Activated CD4-positive, alpha-beta T cell treated with anti-CD3 and anti-CD28 coated beads for 36 hours (primary cell): ENCODE measurements at places on chromosomes 12 and 14.

DNA sequence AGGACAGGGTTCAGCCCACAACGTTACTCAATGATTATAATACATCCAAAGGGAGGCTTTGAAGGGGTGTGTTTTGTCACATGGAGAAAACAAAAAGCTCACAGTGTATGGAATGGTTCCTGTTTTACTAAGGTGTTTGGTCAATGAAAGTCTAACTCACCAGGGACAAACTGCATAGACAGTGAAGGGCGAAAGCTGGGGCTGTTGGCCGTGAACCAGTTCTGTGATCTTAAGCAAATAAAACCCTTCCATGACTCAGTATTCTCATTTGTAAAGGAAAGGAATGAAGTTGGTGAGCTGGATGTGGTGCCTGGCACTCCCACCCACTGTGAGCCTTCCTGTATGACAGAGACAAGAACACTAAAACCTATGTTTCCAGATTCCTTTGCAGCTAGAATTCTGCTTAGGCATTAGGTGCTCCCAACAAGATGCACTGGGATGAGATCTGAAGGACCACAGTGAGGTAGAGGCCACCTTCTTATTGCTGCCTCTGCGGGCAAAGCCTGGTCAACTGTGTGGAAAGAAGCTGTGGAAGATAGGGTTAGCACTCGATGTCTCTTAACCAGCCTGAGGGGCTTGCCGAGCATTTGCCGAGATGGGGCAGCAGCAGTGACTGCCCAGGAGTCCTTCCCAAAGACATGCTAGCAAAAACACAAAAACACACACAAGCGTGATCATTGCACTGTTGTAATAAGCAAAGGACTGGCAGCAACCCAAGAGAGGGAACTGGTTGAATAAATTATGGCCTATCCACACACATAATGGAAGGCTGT lies 48.5 kb downstream of the VCPKMT start:
- peak; percentile 48 for DNase-seq

GRCh38 chr12:70661466-70662161 lies 24.4 kb upstream of the PTPRB start:
- no peak for DNase-seq

DNA sequence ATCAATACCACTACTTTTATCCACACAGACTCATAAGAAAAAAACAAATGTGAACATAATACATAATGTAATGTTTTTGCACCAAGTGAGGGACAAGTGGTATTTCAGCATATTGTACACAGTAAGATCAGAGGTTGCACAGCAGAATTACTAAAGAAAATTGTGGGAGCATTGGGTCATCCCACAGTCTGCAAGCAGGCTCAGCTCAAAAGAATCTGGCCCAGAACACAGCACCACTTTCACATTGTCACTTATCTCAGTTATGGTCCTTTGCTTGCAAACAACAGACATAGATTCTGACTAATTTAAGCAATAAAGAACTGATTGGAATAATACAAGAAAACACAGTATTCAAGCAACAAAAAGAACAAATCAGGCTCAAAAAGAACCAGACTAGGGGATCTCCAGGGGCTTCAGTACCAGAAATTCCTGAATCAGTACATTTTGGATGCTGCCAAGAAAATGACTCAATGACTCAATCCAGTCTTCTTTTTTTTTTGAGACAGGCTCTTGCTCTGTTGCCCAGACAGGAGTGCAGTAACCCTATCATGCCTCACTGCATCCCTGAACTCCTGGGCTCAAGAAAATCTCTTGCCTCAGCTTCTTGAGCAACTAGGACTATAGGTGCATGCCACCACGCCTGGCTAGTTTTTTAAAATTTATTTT lies 42.9 kb upstream of the EEA1 start:
- no peak for DNase-seq

DNA sequence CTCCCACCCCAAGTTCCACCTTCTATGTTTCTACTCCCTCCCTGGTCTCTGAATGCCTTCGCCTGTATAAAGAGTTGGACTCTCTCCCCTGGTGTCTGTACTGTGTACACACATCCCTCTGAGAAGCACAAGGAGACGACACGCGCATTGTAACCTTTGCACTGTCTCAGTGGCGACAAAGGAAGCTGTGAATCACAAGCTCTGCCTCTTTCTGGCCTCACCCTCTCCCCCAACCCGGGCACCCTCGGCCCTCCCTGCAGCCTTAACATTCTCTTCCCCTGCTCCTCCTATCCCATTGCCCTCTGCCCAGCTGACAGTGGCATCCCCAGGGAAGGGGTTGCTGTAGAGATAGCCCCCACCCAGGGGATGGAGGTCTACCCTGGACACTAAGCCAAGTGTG lies 2.5 kb upstream of the SMARCD1 start:
- peak; percentile 47 for DNase-seq

- DNase-seq = no peak
Measured at GRCh38 chr12:105882404-105882803, 256.4 kb downstream of the NUAK1 start.

DNA sequence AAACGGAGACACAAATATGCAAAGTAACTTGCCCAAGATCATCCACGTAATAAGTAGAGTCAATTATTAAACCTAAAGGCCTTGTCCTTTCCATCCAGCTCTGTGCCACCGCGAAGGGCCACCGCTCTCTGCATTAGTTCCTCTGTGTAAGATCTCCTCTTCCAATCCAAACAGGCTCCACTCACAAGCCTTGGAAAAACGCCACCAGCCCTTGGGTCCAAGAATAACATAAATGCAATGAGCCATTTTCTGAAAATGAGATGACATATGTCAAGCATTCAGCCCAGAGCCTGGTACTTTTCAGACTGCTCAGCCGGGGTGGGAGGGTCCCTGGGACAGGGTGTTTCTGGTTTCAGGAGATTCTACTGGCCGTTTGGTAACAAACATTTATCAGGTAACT lies 30.0 kb downstream of the DGLUCY start:
- DNase-seq = no peak

GRCh38 chr14:75521415-75522199 lies 662 bp upstream of the BATF start:
- DNase-seq = peak; percentile 25

DNA sequence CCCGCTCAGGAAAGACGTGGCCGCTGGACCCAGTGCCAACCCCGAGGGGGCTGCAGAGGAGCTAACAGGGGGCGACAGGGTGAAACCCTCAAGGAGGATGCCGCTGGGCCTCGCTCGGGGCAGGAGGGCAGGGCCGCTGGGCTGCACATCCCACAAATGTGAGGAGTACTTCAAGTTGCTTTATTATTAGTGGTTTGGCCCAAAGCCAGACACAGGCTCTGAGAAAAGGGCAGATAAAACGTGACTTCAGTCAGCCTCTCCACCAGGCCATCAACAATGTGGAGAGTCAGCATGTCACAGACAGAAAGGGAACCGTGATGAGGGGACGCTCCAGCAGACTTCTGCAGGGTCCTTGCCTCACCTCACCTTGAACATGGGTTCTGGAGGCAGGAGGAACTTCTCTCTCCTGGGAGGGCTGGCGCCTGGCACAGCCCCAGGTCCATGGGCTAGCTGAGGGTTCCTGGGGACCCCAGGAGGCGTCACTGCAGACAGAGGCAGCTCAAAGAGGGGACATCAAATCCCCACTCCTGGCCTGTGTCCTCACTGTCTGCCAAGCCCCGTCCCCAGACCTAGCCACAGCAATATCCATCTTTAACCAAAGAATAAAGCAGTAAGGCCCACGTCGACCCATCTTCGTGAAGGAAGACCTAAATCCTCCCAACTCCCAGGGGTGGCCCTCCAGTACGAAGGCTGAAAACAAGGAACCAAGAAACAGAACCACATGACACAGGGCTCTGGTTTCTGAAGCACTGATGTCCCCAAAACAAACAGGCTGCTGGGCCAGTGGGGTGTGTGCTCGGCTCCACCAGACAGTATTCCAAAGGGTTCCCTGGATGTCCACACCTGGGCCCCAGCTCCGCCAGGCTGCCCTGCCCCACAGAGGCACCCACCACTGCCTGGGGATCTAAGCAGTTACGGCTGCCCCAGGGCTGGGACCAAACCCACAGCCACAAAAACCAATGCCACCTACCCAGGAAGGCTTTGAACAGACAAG lies 35.1 kb downstream of the CCDC85C start:
- DNase-seq = no peak

DNA sequence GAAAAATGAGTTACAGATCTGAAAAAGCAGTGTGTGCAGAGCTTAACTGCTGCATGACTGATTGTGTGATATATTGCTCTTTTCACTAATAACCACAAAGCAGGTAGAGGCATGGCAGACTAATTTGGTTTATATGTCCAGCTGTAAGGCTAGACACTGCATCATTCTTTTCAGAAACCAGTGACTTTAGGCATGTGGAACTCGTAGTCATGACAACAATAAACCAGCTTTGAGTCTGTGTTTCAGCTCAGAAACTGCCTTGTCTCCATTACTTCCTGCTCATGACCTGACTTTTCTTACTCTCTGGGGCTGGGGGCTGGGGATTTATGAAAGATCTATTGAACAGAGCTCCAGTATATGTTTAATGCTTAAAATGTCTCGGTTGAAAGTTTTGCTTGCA lies 146.8 kb upstream of the LRIG3 start:
- DNase-seq = no peak
